Breast epithelium (tissue), 4 donors: ENCODE measurements at places on chromosomes 4 and X.

GRCh38 chrX:134004084-134004483 lies 18.7 kb upstream of the GPC3 start:
- H3K4me1 ChIP-seq = no peaks in the 10 kb centered on the region
- DNase-seq = no peak
- H3K27me3 ChIP-seq = peaks cover 17% of the 10 kb centered on the region

- no peak overlapping the region for H3K27ac ChIP-seq
- H3K4me3 ChIP-seq = no peak overlapping the region
- H3K36me3 ChIP-seq = no peaks in the 10 kb centered on the region
- DNase-seq = no peak
- H3K27me3 ChIP-seq = no peaks in the 10 kb centered on the region
Measured at GRCh38 chr4:5783486-5783885, 72.5 kb downstream of the EVC start.

GRCh38 chr4:150943818-150944217 lies 71.3 kb downstream of the LRBA start:
- no peaks in the 10 kb centered on the region for H3K4me1 ChIP-seq
- H3K27ac ChIP-seq = no peak overlapping the region
- no peak overlapping the region for H3K4me3 ChIP-seq
- H3K27me3 ChIP-seq = no peaks in the 10 kb centered on the region
- no peak for DNase-seq
- no peaks in the 10 kb centered on the region for H3K36me3 ChIP-seq

GRCh38 chrX:123830309-123830708 lies 29.5 kb upstream of the XIAP start:
- H3K4me1 ChIP-seq = no peaks in the 10 kb centered on the region
- no peak overlapping the region for H3K4me3 ChIP-seq
- H3K27me3 ChIP-seq = no peaks in the 10 kb centered on the region
- no peak for DNase-seq
- no peak overlapping the region for H3K27ac ChIP-seq
- no peaks in the 10 kb centered on the region for H3K36me3 ChIP-seq

- H3K27me3 ChIP-seq = no peaks in the 10 kb centered on the region
- no peaks in the 10 kb centered on the region for H3K36me3 ChIP-seq
- peak; percentile 82 for DNase-seq
- H3K4me1 ChIP-seq = no peaks in the 10 kb centered on the region
Measured at GRCh38 chr4:138919094-138919936, 96.3 kb upstream of the NOCT start.

DNA sequence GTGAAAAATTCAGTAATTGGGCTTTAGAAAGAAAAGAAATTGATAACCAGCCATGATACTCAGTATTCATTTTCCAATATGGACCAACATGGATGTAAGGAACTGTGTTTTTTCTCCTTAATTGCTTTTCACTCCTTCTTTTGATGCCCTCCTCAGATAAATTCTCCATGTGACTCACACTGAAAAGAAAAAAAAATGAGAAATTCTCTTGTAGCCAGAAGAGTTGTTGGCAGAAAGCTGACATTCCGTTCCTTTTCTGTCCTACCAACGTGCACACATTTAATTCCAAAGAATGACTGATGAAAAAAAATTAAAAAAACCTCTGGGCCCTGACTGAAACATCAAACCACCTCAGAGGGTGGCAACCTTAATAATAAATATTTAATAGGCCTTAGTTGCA lies 153.1 kb downstream of the AMELX start:
- H3K27me3 ChIP-seq = no peaks in the 10 kb centered on the region
- DNase-seq = no peak
- no peak overlapping the region for H3K27ac ChIP-seq
- no peaks in the 10 kb centered on the region for H3K36me3 ChIP-seq

DNA sequence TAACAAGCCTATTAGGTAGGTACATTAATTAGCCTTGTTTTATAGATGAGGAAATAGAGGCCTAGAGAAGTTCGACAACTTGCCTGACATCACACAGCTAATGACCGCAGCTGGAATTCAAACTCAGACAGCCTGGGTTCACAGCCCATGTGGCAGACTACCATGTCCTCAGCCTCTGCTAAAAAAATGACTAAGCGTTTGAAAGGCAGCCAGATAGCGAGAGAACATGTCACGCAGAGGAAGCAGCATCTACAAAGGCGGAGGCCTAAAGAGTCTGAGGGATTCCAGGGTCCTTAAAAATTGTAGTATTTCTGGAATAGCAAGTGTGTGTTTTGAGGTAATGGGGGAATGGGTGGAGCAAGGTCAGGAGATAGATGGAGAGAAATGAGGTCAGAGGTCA lies 33.2 kb upstream of the BMP15 start:
- no peak overlapping the region for H3K27ac ChIP-seq
- H3K27me3 ChIP-seq = no peaks in the 10 kb centered on the region
- H3K4me3 ChIP-seq = no peak overlapping the region
- no peaks in the 10 kb centered on the region for H3K4me1 ChIP-seq
- H3K36me3 ChIP-seq = no peaks in the 10 kb centered on the region

- no peak overlapping the region for H3K4me3 ChIP-seq
- H3K27me3 ChIP-seq = no peaks in the 10 kb centered on the region
- no peak overlapping the region for H3K27ac ChIP-seq
- no peaks in the 10 kb centered on the region for H3K4me1 ChIP-seq
- DNase-seq = no peak
Measured at GRCh38 chrX:11579636-11580600, 85.8 kb downstream of the ARHGAP6 start.

DNA sequence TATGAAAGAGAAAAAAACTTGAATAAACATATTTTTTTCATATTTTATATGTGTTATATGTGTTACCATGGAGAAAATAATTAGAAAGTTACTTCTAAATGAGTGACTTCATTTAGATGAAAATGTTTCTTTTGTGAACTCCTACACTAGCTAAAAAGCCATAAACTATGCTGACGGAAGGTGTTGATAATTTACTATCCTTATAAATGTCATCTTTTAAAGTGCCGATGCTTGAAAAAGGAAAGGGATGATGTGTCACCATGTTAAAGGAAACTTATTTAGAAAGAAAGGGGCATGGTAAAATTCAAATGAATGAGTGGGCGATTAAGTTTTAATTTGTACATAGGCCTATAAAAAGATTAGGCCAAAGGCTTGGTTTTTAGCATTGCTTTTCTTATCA lies 133.8 kb downstream of the SPRY1 start:
- H3K4me3 ChIP-seq = no peak overlapping the region
- no peak for DNase-seq
- H3K27ac ChIP-seq = no peak overlapping the region
- H3K4me1 ChIP-seq = no peaks in the 10 kb centered on the region
- H3K36me3 ChIP-seq = no peaks in the 10 kb centered on the region

GRCh38 chrX:71214604-71215337 lies 8.3 kb upstream of the GJB1 start:
- no peaks in the 10 kb centered on the region for H3K4me1 ChIP-seq
- no peak for DNase-seq
- H3K27me3 ChIP-seq = peaks cover 48% of the 10 kb centered on the region
- no peak overlapping the region for H3K4me3 ChIP-seq
- no peaks in the 10 kb centered on the region for H3K36me3 ChIP-seq

DNA sequence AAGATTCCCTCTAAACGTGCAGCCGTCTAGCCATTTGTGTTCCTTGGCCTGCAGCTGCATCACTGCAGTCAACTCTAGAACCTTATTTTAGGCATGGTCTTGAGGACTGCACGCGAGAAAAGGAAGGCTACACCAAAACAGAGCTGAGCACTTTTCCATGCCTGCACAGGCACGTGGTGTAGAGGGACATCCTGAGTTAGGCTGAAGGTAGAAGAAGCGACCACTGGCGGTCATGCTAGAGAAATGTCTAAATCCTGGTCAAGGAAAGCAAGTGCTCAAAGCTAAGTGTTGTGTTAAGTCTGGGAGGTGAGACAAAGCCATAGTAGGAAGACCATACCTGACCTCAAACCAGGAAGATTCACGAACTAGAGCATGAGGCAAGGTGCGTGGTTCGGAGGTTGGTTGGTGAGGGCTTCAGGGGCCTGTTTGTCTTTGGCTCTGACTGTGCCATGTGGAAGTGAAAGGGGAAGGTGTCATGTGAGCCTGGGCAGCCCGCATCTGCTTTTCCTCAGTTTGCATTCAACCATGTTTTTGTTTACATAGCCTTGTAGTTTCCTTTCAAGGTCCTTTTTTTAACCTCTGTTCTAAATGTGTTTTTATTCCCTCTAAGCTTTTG lies 203.8 kb downstream of the AASDH start:
- H3K4me1 ChIP-seq = no peaks in the 10 kb centered on the region
- no peak overlapping the region for H3K4me3 ChIP-seq
- no peaks in the 10 kb centered on the region for H3K36me3 ChIP-seq
- no peak for DNase-seq
- no peaks in the 10 kb centered on the region for H3K27me3 ChIP-seq
